ENCODE measurements at places on chromosomes 2 and 18. TPM values are rescaled to one million over a fixed set of nuclear protein-coding genes. Genes with fewer than 3 reads are reported as not detected.

Gene GALR1
- total RNA-seq, result not detected

Gene REG1B
- not detected for total RNA-seq

Gene PROKR1
- total RNA-seq, result not detected

Gene LRRC30
- total RNA-seq, result not detected

Gene ATOH8
- not detected for total RNA-seq

Gene MC2R
- total RNA-seq, result not detected

Gene WIPF1
- 188 TPM for total RNA-seq

Gene MYOM1
- 0.89 TPM for total RNA-seq

Gene BMP10
- total RNA-seq, result not detected

Gene PNPT1
- total RNA-seq, result 41.1 TPM

Gene ZNF236
- 13.7 TPM for total RNA-seq

Gene CD207
- total RNA-seq, result not detected

Gene SPTBN1
- total RNA-seq, result 76.6 TPM

Gene CSRNP3
- not detected for total RNA-seq

Gene XIRP2
- total RNA-seq, result not detected

Gene FBXO15
- 1.4 TPM for total RNA-seq

Gene RAB6D
- total RNA-seq, result not detected

Gene BUB1
- 93.5 TPM for total RNA-seq

Gene ZNF385B
- not detected for total RNA-seq

Gene CYS1
- not detected for total RNA-seq

Gene SDC1
- total RNA-seq, result not detected

Gene ICOS
- 133 TPM for total RNA-seq

Gene NR4A2
- 19.1 TPM for total RNA-seq

Gene TMEM237
- total RNA-seq, result 11.5 TPM

Gene REEP1
- 0.19 TPM for total RNA-seq

Gene CRYGA
- not detected for total RNA-seq

Gene FIGN
- not detected for total RNA-seq

Gene ZBTB7C
- total RNA-seq, result not detected

Gene TMSB10
- 2,345 TPM for total RNA-seq

Gene COL6A3
- 29.9 TPM for total RNA-seq

Gene NOL4
- total RNA-seq, result not detected

Gene DUSP2
- total RNA-seq, result 248 TPM

Gene HOXD11
- not detected for total RNA-seq

Gene EMILIN2
- total RNA-seq, result 12.0 TPM

Gene PLB1
- total RNA-seq, result 1.1 TPM

Gene DIS3L2
- 34.5 TPM for total RNA-seq

Gene EFHD1
- 0.23 TPM for total RNA-seq

Gene CNRIP1
- total RNA-seq, result not detected

Gene FRZB
- not detected for total RNA-seq

Gene TPRKB
- 23.3 TPM for total RNA-seq

Gene SPAST
- 19.5 TPM for total RNA-seq

Gene GPR35
- 3.6 TPM for total RNA-seq

Gene EHD3
- total RNA-seq, result 1.6 TPM

Gene ARHGAP15
- total RNA-seq, result 64.3 TPM

Gene ANKRD62
- total RNA-seq, result not detected
